ENCODE measurements at places on chromosomes 5 and 9.

GRCh38 chr9:10331157-10331556 is 281.6 kb downstream of the PTPRD start:
- DNase-seq: no peak

DNA sequence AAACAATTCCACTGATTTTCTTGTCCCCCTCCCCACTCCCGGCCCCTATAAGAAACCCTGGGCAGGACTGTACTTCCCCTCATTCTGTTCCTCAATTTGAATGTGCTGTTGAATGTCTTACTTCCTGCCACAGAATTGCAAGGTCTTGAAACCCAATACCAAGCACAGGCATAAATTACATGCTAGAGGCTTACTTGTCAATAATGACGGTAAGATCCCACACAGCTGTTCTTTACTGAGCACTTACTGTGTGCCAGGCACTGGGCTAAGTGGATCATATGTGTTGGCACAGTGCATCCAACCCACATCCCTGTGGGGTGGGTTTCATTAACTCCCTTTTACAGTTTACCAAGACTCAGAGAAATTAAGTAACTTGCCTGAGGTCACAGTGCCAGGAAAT is 63.4 kb downstream of the MVB12B start:
- no peak for DNase-seq

DNA sequence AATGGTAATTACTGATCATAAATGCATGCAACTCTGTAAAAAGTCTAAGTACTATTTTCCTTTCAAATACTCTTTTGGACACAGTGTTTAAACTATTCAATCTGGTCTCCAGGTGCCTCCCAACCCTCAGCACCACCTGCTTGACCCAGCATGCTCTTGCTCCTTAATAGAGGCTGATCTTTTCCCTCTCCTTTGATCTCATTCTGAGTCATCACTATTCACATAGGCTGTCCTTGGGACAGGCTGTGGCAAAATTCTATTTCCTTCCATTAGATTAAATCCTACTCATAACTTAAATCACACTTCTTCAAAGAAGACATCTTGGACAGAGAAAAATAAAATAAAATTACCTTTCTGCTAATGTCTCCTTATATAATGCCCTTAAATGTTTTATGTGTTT is 199.4 kb upstream of the ST8SIA4 start:
- no peak for DNase-seq

DNA sequence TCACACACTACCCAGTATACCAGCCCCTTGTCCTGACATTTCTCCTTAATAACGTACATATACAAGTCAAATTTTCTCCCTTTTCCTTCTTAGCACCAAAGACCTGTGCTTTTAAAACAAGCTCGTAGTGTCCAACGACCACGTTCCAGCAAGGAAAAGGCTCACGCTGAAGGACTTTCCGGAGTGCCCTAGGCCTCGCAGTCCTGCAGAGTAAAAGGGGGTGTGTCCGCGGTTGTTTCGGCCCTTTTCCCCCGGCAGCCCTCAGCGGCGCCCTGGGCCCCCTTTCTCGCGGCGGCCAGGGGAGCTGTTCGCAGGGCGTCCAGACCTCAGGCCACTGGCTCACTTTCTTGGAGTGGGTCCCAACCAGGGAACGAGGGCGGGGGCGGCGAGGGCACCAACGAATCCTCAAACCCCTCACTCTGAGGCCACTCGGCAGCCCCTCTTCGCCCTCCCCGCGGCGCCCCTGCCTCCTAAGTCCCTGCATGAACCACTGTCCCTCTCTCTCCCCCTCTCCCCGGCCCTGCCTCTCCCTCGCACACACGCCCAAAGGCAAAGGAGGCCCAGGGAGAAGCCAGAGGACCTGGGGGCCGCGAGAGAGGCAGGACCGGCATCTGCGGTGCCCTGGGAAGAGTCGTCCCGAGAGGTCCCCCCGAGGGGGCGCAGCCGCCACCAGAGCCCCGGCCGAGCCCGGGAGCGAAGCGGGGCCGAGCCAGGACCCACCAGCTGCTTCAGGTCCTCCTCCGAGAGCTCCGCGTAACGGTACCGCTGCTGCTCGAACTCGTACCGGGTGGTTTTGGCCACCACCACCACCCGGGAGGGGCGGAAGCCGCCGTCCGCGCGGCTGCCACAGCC is 720 bp downstream of the NADK2 start:
- peak; percentile 56 for DNase-seq

GRCh38 chr9:114722937-114723620 is 41.1 kb upstream of the TEX48 start:
- no peak for DNase-seq

DNA sequence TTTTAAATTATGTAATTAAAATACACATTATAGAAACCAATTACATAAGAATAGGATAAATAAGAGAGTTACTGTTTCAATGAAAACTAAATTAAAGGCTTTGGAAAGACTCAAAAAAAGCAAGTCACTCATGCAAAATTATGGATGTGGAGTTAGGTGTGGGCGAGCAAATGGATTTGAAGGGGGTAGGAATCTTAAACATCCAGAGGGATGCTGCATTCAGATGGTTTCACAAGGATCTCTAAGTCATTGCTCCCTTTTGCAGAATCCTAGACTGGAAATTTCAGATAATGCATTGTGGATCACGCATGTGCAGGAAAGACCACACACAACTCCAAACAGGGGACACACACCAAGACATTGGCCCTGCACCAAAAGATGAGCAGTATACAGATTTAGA is 57.5 kb downstream of the DRD1 start:
- no peak for DNase-seq
